Kidney (tissue), 22 donors: ENCODE measurements at places on chromosomes 2 and 18. TPM values are rescaled to one million over a fixed set of nuclear protein-coding genes. Genes with fewer than 3 reads are reported as not detected.

GRCh38 chr2:238879621-238880377 is 31.9 kb downstream of the TWIST2 start:
- H3K27ac ChIP-seq: no peak overlapping the region
- no peaks in the 10 kb centered on the region for H3K36me3 ChIP-seq
- no peak overlapping the region for H3K4me3 ChIP-seq
- DNase-seq: no peak
- no peaks in the 10 kb centered on the region for H3K27me3 ChIP-seq
- H3K4me1 ChIP-seq: no peaks in the 10 kb centered on the region

Gene STEAP3
- 25.4 TPM for total RNA-seq

- no peaks in the 10 kb centered on the region for H3K27me3 ChIP-seq
- peaks cover 33% of the 10 kb centered on the region for H3K36me3 ChIP-seq
- DNase-seq: no peak
- no peaks in the 10 kb centered on the region for H3K4me1 ChIP-seq
Measured at GRCh38 chr2:200929334-200930249, 33.9 kb downstream of the ORC2 start.

DNA sequence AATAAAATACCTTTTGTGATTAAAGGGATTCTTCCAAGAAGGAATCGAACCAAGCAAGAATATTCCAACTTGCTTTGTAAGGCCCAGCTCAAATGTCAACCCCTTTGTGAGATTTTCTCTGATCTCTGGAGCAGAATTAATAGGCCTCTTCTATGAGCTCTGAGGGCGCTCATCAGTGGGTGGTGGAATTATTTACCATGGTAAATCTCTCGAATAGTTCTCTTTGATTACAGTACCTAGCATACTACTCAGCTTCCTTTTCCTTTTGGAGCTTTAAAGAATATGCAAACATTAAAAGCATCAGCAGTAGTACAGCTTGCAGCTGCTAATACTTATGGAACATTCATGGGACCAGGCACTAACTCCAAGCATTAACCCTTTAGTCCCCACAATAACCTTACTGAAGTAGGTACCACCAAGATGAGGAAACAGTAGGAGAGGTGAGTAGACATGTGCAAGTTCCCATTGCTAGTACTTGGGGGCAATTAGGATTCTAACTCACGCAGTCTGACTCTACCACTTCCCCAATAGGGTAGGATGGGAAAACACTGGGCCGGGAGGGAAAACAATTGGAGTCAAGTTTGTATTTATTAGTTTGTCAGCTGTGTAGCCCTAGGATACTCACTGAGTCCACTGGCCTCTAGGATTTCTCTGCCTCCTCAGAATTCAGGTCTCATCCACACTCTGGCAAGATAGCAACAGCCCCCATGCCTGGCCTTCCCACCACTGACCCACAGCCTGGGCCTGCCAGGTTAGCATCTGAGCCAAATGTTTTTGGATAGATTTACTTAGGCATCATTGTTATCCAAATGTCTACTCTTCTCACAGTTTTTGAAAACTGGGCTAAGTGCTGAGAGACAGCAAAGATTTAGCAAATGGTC is 21.7 kb downstream of the ADD2 start:
- H3K4me3 ChIP-seq: no peak overlapping the region
- H3K36me3 ChIP-seq: no peaks in the 10 kb centered on the region
- no peak for DNase-seq
- H3K27me3 ChIP-seq: no peaks in the 10 kb centered on the region

Gene DAPL1
- total RNA-seq: 0.50 TPM

DNA sequence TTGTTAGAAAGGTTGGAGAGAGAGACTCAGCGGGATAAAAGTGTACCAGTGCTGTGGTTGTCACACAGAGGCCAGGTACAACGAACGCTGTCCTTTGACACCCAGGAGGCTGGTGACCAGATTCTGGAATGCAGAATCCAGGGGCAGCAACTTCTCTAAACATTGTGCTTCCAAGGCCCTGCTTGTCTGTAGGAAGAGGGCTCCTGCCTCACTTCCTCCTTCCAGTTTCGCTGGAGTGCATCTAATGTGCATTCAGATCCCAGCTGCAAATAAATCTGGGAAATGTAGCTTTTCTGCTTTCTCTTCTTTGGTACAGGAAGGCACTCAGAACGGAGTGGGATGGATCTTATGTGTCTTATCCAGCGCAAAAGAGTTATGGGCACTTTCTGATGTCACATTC is 171.8 kb upstream of the ATP5MC3 start:
- no peak for DNase-seq
- no peak overlapping the region for H3K27ac ChIP-seq
- H3K36me3 ChIP-seq: no peaks in the 10 kb centered on the region
- H3K4me3 ChIP-seq: no peak overlapping the region
- no peaks in the 10 kb centered on the region for H3K27me3 ChIP-seq

GRCh38 chr2:105977212-105977611 is 216.9 kb downstream of the UXS1 start:
- H3K27me3 ChIP-seq: no peaks in the 10 kb centered on the region
- H3K4me1 ChIP-seq: peaks cover 5% of the 10 kb centered on the region
- no peak for DNase-seq
- no peak overlapping the region for H3K4me3 ChIP-seq

- H3K4me1 ChIP-seq: no peaks in the 10 kb centered on the region
- H3K36me3 ChIP-seq: no peaks in the 10 kb centered on the region
- H3K4me3 ChIP-seq: peak overlapping the region; percentile 96
- peak; percentile 91 for DNase-seq
Measured at GRCh38 chr2:61763605-61764034, 90.2 kb downstream of the FAM161A start.

GRCh38 chr2:219621935-219622334 is 5.5 kb upstream of the SLC4A3 start:
- H3K27me3 ChIP-seq: no peaks in the 10 kb centered on the region
- H3K4me3 ChIP-seq: no peak overlapping the region
- no peak for DNase-seq
- no peaks in the 10 kb centered on the region for H3K4me1 ChIP-seq

Gene EN1
- total RNA-seq: 0.16 TPM

DNA sequence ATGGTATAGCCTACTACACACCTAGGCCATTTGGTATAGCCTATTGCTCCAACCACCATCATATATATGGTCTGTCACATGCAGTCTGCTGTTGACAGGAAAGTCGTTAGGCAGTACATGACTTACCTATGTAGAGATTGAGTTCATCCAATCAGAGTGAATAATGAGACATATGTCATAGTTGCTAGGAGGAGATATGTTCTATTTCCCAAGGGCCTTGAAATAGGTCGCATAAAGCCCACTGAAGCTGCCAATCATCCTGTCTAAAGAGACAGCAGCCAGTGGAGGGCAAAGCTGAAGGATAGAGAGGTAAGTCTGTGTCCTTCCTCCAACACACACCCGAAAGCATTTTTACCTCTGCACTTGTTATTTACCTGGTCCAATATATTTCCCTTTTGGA is 263.4 kb downstream of the PTPRM start:
- no peaks in the 10 kb centered on the region for H3K36me3 ChIP-seq
- H3K4me3 ChIP-seq: no peak overlapping the region
- H3K27me3 ChIP-seq: no peaks in the 10 kb centered on the region
- no peak overlapping the region for H3K27ac ChIP-seq

DNA sequence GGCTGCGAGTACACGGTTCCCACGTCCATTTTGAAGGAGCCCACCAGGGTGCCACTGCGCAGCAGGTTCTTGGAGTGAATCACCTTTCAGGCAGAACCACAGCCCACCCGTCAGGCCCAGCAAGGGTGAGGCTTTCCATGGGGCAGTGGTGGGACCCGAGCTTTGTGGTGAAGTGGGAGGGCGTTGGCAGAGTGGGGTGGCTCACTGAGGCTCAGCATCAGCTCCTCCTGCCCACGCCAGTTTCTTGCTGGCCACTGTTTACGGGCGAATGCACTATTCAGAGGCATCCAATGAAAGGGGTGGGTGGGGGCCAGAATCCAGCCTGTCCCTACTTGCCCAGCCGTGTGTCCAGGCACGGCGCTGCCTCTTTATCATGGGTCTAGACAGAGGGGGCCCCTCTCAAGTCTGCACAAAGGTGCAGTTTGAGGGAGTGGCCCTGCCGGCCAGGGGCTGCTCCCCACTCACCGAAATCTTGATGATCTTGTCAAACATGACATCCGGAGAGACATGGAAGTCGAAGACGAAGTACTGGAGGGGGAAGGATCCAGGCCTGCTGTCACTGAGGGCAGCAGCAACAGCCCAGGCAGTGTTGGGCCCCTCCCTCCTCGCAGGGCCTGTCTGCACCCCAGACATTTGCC is 11.4 kb upstream of the OTOF start:
- H3K4me1 ChIP-seq: no peaks in the 10 kb centered on the region
- H3K27ac ChIP-seq: no peak overlapping the region
- H3K4me3 ChIP-seq: no peak overlapping the region

Gene ELOA2
- total RNA-seq: not detected

GRCh38 chr2:186913870-186914269 is 64.9 kb upstream of the ZSWIM2 start:
- H3K36me3 ChIP-seq: no peaks in the 10 kb centered on the region
- H3K4me3 ChIP-seq: no peak overlapping the region
- no peak overlapping the region for H3K27ac ChIP-seq

GRCh38 chr2:188645986-188646385 is 328.2 kb upstream of the COL3A1 start:
- no peak for DNase-seq
- H3K36me3 ChIP-seq: no peaks in the 10 kb centered on the region
- no peak overlapping the region for H3K27ac ChIP-seq

GRCh38 chr18:5060543-5060942 is 136.5 kb downstream of the AKAIN1 start:
- no peak overlapping the region for H3K4me3 ChIP-seq
- DNase-seq: no peak
- H3K4me1 ChIP-seq: no peaks in the 10 kb centered on the region
- H3K27me3 ChIP-seq: no peaks in the 10 kb centered on the region

Gene NBAS
- 44.2 TPM for total RNA-seq

GRCh38 chr2:60317034-60317386 is 236.4 kb downstream of the BCL11A start:
- no peak overlapping the region for H3K27ac ChIP-seq
- no peaks in the 10 kb centered on the region for H3K27me3 ChIP-seq
- peaks cover 5% of the 10 kb centered on the region for H3K4me1 ChIP-seq
- no peaks in the 10 kb centered on the region for H3K36me3 ChIP-seq

DNA sequence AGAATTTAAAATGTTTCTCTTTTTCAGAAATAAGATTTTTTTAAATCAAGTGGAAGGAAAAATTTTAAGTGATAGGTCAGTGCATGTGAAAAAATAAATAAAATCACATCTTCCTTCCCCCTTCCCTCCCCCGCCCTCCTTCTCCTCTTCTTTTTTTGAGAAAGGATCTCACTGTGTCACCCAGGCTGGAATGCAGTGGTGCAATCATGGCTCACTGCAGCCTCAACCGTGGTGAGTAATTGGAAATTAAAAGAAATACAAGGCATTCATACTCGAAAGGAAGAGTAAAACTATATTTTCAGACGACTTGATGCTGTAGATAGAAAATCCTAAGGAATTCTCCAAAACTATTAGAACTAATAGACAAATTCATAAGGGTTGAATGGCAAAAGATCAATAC is 16.9 kb upstream of the CRACDL start:
- no peak for DNase-seq
- H3K4me3 ChIP-seq: no peak overlapping the region
- no peaks in the 10 kb centered on the region for H3K36me3 ChIP-seq

DNA sequence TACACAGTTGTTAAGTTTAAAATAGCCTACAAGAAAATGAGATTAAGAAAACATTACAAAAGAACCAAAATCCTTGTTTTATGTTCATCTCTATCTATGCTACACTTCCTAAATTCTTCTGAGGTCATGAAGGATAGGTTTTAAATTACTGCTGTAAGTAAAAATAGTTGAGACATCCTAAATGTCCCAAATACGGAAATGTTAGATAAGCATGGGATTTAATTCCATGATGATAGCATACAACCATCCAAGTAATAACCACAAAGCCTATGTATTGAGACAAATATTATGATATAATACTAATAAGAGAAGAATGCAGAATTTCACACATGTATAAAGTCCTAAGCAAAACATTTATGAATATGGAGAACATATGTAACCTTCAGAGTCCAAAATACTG is 34.1 kb downstream of the PIEZO2 start:
- no peak overlapping the region for H3K27ac ChIP-seq
- H3K27me3 ChIP-seq: no peaks in the 10 kb centered on the region
- no peak for DNase-seq

GRCh38 chr2:233076749-233077148 is 16.6 kb downstream of the INPP5D start:
- no peak overlapping the region for H3K4me3 ChIP-seq
- H3K4me1 ChIP-seq: peaks cover 12% of the 10 kb centered on the region
- no peak for DNase-seq
- no peaks in the 10 kb centered on the region for H3K36me3 ChIP-seq
- no peaks in the 10 kb centered on the region for H3K27me3 ChIP-seq

DNA sequence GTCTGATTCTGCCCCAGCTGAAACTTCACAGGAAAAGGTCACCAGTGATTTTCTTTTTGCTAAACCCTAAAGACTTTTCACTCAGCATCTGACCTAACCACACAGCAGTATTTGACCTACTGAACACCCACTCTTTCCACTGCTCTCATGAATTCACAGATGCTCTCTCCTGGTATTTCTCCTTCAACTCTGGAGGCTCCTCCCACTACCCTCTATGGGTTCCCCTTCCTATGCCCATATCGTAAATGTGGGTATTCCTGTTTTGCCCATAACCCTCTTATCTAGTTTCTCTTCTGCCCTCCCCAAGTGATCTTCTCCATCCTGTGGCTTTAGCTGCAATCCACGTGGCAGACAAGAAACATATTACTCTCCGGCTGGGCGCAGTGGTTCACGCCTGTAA is 7.6 kb downstream of the PLEKHM3 start:
- H3K4me3 ChIP-seq: no peak overlapping the region
- peaks cover 7% of the 10 kb centered on the region for H3K4me1 ChIP-seq
- H3K36me3 ChIP-seq: no peaks in the 10 kb centered on the region
- no peak overlapping the region for H3K27ac ChIP-seq
- H3K27me3 ChIP-seq: no peaks in the 10 kb centered on the region

DNA sequence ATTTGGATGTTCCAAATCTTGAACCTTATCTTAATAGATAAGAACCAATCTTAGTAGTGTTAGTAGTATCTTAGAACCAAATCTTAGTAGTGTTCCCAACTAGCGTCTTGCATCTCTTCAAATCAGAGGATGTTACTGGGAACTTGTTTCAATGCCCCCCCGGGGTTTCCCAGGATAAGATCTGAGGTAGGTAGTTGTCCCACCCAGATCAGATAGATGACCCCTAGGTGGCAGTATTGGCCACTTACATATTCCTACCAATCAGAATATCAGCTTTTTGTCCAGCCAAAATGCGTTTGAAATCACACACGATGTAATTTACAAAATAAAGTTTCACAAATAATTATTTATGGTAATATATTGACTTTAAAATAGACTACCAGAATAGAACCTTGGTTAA is 314.8 kb downstream of the MBD2 start:
- no peak overlapping the region for H3K27ac ChIP-seq
- H3K4me3 ChIP-seq: no peak overlapping the region
- H3K27me3 ChIP-seq: no peaks in the 10 kb centered on the region
- no peaks in the 10 kb centered on the region for H3K36me3 ChIP-seq
